WTC11 (cell line): ENCODE measurements at places on chromosomes 3 and 15.

GRCh38 chr15:70045045-70045444 lies 52.7 kb downstream of the TLE3 start:
- DNase-seq: no peak

- no peak for DNase-seq
These were observed 192.0 kb downstream of the ATP10A start for GRCh38 chr15:25671132-25671531.

DNA sequence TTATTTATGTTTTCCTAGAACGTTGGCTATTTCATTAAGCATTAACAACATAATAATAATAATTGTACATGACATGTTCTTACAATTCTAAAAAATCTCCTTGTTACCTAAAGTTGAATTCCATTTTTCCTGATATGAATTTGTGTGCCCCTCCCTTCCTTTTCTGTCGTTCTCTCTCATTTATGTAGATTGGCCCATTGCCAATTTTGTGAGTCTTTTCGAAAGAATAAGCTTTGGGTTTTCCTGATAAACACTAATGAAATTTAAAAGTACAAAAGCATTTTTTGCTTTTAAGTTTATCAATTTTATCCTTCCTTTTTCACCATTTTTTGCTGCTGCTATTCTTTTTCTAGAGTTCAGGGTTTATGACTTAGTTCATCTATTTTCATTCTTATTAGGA lies 44.9 kb downstream of the PRR23E start:
- no peak for DNase-seq

- DNase-seq: no peak
These were observed 29.5 kb upstream of the MAGI1 start for GRCh38 chr3:66068255-66068654.

GRCh38 chr3:196631682-196632045 lies 7.8 kb upstream of the NRROS start:
- no peak for DNase-seq

- DNase-seq: no peak
These were observed 17.1 kb upstream of the DCBLD2 start for GRCh38 chr3:98918586-98918985.
